ENCODE measurements at places on chromosomes 2 and 18. TPM values are rescaled to one million over a fixed set of nuclear protein-coding genes. Genes with fewer than 3 reads are reported as not detected.

Gene SATB2
- total RNA-seq, result 2.3 TPM

Gene SH3BP4
- total RNA-seq, result 18.4 TPM

Gene CRACDL
- 0.42 TPM for total RNA-seq

Gene CAPN13
- total RNA-seq, result 0.42 TPM

Gene CAVIN2
- 20.7 TPM for total RNA-seq

Gene EGR4
- total RNA-seq, result not detected

Gene HPCAL1
- total RNA-seq, result 18.1 TPM

Gene THOC1
- 30.4 TPM for total RNA-seq

Gene UGT1A4
- total RNA-seq, result 136 TPM

Gene AKAIN1
- 0.75 TPM for total RNA-seq

Gene LIPG
- 2.8 TPM for total RNA-seq

Gene ANKRD23
- total RNA-seq, result 1.4 TPM

Gene APCDD1
- total RNA-seq, result 2.8 TPM
